ENCODE measurements at places on chromosomes 2 and 18. TPM values are rescaled to one million over a fixed set of nuclear protein-coding genes. Genes with fewer than 3 reads are reported as not detected.

Gene POTEC
- not detected for total RNA-seq

- no peak for DNase-seq
Measured at GRCh38 chr18:79421275-79421857, 25.6 kb downstream of the NFATC1 start.

DNA sequence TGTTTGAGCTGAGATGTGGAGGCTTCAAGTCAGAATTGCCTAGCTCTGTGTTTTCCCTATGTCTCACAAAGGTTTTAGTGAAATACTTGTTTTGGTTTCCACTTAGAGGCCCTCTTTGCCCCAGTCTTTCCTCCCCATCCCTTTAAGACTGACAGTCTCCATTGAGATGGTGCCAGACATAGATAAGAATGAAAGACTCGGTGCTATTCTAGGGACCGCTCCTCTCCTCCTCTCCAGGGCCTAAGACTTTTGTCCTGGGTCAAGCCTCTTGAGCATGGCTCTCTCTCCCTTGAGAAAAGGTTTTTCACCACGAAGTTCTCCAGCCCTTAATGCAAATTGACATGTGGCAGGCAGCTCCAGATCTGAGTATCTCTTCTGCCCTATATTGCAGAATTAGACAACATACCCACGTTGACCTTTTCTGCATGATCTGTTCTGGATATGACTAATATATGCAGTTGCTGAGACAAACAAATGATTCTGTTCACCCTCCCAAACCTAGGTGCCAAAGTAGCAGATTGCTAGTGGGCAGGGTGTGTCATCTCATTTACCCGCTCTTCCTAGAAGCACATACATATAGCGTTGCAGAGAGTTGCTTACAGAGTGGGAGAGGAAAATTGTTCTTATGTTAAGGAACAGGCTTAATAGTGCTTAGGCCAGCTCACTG, 47.5 kb upstream of the ACSL3 start:
- DNase-seq = no peak

DNA sequence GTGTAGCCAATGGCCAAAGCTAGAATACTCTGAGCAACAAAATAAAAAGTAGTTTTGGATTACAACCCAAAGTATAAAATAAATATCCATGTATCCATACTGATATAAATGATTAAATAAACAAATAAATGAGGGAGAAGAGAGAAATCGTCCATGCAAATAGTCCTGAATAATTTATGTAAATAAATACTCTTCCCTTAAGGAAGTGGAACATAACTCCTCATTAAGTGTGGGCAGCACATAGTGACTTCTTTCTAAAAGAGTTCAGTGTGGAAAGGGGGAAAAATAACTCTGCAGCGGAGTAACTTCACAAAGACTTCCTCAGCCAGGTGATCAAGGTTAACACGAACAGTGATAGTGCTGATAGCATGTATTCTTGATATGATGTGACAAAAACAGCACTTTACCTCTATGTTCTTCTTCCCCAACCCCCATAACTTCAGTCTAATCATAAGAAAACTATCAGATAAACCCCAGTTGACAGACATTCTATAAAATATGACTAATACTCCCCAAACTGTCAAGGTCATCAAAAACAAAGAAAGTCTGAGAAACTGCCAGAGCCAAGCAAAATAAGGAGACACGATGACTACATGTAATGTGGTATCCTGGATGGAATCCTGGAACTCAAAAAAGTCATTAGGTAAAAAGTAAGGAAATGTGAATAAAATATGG, 30.7 kb downstream of the METTL8 start:
- DNase-seq = no peak

DNA sequence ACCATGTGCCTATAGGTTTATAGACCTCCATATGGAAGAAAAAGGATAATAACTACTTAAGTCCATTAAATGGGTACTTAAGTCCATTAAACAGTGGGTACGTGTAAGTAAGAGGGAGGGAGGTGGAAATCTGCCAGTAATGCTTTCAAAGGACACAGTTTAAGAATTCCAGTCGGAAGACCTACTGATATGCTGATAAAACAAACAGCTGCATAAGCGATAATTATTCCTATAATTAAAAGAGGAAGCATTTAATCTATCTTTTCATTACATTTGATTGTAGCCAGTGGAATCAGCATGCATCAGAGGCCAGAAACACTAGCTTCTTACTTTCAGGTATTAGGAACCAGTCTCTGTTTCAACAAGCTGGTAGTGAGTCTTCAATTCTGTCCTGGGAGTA, 96.4 kb upstream of the DDX18 start:
- no peak for DNase-seq

GRCh38 chr2:24214880-24215279, 40.0 kb downstream of the FAM228A start:
- DNase-seq = no peak

Gene SRD5A2
- total RNA-seq = not detected

- no peak for DNase-seq
Measured at GRCh38 chr2:99888617-99889016, 253.8 kb downstream of the AFF3 start.

Gene MAPRE3
- 16.0 TPM for total RNA-seq

Gene LANCL1
- 67.4 TPM for total RNA-seq

Gene RNF152
- total RNA-seq = 28.6 TPM

DNA sequence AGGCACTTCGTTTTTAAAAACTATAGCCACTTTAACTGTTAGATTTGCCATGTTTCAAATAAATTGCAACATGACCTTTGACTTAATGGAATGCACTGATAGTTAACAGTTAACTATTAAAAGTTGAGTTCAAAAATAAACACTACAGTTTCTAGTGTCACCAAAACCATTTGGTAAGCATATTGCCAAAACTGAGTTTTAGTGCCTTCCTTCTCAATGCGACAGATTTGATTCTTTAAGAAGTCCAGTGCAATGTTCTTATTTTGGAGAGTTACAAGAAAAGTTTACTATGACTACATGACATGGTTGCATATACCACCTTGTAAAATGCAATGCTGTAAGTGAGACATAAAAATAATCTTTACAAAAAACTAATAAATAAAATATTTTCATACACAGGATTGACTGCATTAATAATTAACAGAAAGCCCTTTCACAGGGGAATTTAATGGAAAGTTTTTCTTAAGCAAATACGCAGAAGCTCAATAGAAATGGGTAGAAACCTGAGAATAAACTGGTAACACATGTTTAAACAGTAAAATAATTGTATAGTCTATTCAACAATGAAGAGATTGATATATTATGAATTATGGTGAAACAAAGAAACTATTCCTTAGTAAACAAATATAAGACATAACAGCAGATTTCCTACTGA, 53.8 kb downstream of the GRB14 start:
- DNase-seq = no peak

- no peak for DNase-seq
Measured at GRCh38 chr2:119377294-119377992, 10.7 kb downstream of the DBI start.

Gene ERCC3
- 62.6 TPM for total RNA-seq

DNA sequence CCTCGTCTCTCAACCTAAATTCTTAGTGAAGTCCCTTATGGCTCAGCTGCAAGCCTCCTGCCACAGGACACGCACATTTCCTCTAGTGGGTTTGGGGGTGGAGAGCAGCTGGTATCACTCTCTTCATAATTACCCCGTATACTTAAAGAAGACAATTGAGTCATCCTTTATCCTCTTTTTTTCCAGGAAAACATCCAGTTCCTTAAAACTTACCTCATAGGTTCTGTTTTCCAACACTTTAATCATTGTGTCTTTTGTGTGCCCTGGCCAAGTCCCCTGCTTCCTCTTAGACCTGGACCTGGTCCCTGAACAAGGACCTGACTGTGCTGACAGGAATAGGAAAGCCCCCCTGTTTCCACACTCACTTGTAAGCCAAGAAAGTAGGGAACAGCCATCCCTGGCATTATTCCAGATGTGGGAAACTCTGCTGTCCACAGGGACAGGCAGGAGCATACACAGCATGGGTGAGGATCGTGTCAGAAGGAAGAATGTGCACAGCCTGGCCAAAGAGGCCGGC, 42.3 kb upstream of the MYO1B start:
- DNase-seq = no peak

Gene KCNJ13
- 0.35 TPM for total RNA-seq

DNA sequence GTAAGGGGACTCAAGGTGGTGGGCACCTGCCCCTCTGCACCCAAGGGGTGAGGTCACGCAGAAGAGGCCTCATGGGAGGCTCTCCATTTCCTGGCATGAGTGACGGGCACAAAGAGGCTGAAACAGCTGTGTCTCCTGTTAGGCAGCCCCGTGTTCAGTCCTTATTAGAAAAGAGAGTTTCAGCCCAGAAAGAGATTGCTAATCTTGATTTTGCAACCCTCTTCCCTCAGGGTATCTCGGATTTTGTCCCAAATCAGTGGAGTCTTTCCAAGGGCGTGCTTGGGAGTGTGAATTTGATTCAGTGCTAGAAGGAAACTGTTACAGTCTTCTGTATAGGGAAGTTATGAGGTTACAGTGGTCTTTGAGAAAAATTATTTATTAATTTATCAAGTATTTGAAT, 10.4 kb downstream of the TNFRSF11A start:
- DNase-seq = no peak

All from mesothelial cell of epicardium (in vitro differentiated cells).